HCEC 1CT (cell line): ENCODE measurements at places on chromosomes 16 and 17.

- DNase-seq: peak; percentile 94
These were observed 57.4 kb upstream of the RPH3AL start for GRCh38 chr17:409848-410542.

- DNase-seq: peak; percentile 69
These were observed 632 bp upstream of the RTN4RL1 start for GRCh38 chr17:2025622-2026309.

DNA sequence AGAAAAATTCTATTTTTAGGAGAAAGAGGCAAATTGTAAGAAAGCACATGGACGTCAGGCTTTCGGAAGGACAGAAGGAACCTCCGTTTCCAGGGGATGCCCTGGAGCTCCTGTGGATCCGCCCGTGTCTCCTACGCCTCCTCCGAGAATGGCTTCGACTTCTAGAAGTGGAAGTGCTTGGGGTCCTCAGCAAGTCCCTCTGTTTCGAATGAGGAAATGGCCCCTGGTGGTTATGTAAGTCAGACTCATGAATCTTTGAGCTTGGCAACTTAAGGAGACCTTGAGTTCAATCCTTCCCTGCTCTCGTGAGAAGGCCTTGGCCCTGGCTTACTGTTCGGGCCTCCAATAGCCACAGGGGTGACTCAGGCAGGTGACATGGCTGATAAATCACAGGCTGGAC, 38.9 kb downstream of the COX4I1 start:
- no peak for DNase-seq

- peak; percentile 53 for DNase-seq
These were observed 19.7 kb upstream of the SLC47A1 start for GRCh38 chr17:19513897-19514488.

- no peak for DNase-seq
These were observed 238.3 kb downstream of the CCDC182 start for GRCh38 chr17:57506774-57507127.

- DNase-seq: no peak
These were observed 61.9 kb downstream of the CYB5B start for GRCh38 chr16:69486272-69486671.
